ENCODE measurements at places on chromosomes 2 and 18. TPM values are rescaled to one million over a fixed set of nuclear protein-coding genes. Genes with fewer than 3 reads are reported as not detected.

The COX7A2L gene
- 194 TPM for total RNA-seq

The RAX gene
- not detected for total RNA-seq

The CHST9 gene
- total RNA-seq = not detected

The RAMP1 gene
- 2.6 TPM for total RNA-seq

The HAAO gene
- 6.3 TPM for total RNA-seq

The LIPT1 gene
- total RNA-seq = 4.6 TPM

The BOLL gene
- not detected for total RNA-seq

The LRP2 gene
- not detected for total RNA-seq

The YES1 gene
- 102 TPM for total RNA-seq
